Suprapubic skin (tissue), 4 donors: ENCODE measurements at places on chromosomes 12 and 14.

DNA sequence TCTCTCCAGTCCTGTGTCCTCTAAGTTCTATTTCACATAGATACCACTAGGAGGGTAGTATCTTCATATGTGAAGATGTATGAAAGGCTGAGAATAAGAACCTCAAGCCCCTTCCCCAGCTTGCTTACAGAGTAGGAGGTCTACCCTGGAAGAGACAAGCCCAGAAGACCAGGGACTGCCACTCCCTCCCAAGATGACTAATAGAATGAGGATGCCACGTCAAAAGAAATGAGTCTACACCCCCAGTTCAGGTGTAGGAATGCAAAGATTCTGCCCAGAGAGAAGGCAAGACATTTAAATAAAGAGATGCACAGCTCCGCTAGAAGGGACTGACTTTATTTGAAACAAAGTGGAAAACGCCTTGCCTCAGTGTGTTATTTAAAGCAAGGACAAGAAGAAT is 1006.0 kb upstream of the USP15 start:
- DNase-seq = no peak

GRCh38 chr12:98369581-98369980 is 145.8 kb upstream of the TMPO start:
- DNase-seq = no peak

- DNase-seq = no peak
These were observed 36.6 kb downstream of the GPR135 start for GRCh38 chr14:59428581-59429012.

DNA sequence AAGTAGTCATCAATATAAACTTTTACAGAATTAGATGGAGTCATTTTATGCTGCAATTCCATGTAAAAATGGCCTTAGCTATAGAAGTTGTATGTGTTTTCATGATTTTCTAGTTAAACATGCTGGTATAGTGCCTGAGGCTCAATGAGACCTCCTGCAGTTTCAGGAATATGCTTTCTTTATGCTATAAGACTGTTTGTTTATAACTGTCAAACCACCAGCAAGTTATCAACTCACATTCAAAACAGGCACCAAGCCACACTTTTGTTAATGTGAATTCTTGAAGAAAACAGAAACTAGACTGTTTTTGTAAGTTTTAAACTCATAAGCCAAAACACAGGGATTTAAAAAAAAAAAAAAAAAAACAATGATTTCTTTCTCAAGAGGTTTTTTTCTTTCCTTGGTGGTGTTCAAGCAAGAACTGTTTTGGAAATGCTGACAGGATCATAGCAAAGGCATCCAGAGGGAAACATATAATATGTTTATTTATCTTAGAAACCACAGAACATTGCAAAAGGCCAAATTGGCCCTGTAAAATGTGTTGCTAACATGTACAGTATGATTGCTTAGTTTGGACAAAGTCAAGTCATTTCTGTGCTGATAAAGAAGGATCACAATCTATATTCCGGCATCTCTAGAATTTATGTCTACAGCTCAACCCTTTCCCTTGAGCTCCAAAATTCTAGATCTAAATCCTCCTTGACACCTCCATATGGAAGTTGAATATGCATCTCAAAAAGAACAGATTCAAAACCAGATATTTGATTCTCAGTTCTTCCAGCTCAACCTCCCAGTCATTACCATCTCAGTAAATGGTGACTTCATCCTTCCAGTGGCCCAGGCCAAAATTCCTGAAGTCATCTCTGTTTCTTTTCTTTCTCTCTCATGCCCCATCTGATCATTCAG is 29.0 kb upstream of the LUM start:
- DNase-seq = no peak

DNA sequence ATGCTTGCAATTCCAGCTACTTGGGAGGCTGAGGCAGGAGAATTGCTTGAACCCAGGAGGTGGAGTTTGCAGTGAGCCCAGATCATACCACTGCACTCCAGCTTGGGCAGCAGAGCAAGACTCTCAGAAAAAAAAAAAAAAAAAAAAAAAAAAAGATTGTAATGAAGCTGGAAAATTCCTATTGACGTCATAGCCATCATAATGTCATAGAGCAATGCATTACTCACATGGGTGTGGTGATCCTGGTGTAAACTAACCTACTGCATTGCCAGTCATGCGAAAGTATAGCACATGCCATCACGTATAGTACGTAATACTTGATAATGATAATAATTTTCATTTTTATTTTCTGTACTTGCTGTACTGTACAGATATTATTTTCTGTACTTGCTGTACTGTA is 42.7 kb upstream of the NID2 start:
- no peak for DNase-seq

GRCh38 chr12:27900920-27901879 is 71.3 kb downstream of the PTHLH start:
- DNase-seq = no peak

- no peak for DNase-seq
These were observed 113.4 kb upstream of the RESF1 start for GRCh38 chr12:31845613-31846322.

- no peak for DNase-seq
These were observed 2.6 kb upstream of the C14orf180 start for GRCh38 chr14:104576970-104577332.
